PC-9 (cell line): ENCODE measurements at places on chromosomes 5 and 9. TPM values are rescaled to one million over a fixed set of nuclear protein-coding genes. Genes with fewer than 3 reads are reported as not detected.

ANGPTL2 gene
- total RNA-seq, result 0.13 TPM in 1 of 2 replicates, not detected in the other

OR2Y1 gene
- not detected in 2 replicates for total RNA-seq

STING1 gene
- 27.4 and 27.6 TPM in 2 replicates for total RNA-seq

BBLN gene
- total RNA-seq, result 154 and 213 TPM in 2 replicates

- DNase-seq, result peak; percentile 3
These were observed 281.3 kb downstream of the ARHGAP26 start for GRCh38 chr5:143051244-143052058.

- DNase-seq, result no peak
These were observed 189.3 kb downstream of the AOPEP start for GRCh38 chr9:94915476-94916450.

- DNase-seq, result no peak
These were observed 206.7 kb downstream of the ARHGAP26 start for GRCh38 chr5:142976861-142977260.

GRCh38 chr5:127203818-127204217 is 86.8 kb upstream of the MEGF10 start:
- peak; percentile 90 for DNase-seq

GRCh38 chr9:113879911-113880310 is 3.8 kb downstream of the ZNF618 start:
- DNase-seq, result no peak

DNA sequence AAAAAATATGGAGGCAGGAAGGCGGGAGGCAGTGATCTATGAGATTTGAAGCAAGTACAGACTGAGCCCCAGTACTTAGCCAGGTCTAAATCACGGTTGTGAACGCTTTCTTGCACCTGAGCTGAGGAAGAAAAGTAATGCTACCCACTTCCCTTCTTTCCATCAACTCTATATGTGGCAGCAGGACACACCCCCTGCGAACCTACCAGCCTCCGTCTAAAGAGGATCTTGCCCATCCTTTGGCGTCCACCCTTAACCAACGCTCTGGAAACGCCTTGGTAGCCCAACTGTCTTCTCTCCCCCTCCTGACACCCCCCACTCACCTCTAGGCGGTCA is 545 bp downstream of the HMGCS1 start:
- no peak for DNase-seq

GRCh38 chr9:87034841-87035240 is 87.5 kb upstream of the GAS1 start:
- DNase-seq, result no peak

DNA sequence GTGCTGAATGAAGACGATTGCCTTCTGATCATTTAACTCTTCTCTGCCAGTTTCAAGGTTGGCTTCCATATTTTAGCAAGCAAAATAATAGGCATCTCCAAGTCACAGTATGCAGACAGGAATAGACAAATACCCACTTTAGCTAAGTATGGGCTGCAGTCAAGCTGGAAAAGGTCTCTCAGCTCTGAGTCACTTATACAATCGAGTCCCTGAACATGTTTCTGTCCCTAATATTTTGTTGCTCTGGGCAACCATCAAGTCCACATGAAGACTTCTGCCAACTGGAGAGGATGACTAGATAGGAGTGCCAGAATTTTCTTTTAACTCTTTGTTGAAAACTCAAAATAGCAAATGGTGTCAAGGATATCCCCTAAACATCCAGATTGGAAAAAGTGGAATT is 575.3 kb downstream of the RAB3C start:
- DNase-seq, result no peak

DNA sequence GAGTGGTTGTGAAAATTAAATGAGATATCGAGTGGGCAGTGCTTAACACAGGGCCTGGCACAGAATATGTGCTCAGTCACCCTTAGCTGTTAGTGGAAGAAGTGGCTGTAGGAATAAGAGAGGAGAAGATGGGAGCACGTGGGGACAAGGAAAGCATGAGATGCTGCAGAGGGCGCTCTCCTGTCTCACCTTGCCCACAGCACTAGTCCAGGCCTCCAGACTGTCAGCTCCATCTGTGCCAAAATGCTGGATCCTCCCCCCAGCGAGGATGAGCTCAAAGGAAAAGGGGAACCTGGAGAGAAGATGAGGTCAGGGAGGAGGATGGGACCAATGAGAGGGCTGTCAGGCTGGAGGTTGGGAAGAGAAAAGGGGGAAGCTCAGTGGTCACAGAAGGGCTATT is 12.5 kb downstream of the ARAP3 start:
- DNase-seq, result no peak

DNA sequence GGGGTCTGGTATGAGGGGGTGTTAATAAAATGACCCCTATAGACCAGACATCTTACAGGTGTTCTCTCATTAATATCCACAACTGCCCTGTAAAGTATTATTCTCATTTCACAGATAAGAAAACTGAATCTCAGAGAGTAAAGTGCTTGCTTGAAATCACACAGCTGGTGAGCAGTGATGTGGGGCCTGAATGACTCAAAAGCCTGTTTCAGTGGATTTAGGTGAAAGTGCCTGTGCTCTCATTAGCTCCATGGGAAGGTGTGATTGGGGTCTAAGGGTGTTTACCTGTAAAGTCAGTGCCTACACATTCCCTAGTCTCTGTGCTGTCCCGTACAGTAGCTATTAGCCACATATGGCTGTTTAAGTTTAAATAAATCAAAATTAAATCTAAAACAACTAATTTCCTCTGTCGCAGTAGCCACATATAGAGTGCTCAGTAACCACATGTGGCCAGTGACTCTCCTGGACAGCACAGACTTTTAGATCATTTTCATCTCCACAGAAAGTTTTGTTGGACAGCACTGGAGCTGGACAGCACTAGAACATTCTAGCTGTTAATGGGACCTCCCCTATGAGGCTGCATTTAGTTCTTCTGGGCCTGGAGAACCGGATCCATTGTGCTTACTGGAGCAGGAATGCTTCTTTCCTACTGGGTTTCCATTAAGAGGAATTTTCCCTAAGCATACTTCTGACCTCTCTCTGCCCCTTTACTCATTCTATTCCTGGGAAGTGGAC is 52.5 kb upstream of the SEMA6A start:
- DNase-seq, result no peak

- no peak for DNase-seq
These were observed at the start of gene PDE8B for GRCh38 chr5:77210091-77210963. TSS of gene PDE8B (plus strand) at chr5:77210680. CDS start at chr5:77210926, 246 bp downstream.
